ENCODE measurements at places on chromosomes 4 and X.

- DNase-seq = no peak
Observed at GRCh38 chr4:74041418-74041817, 2.9 kb upstream of the CXCL3 start.

- no peak for DNase-seq
Observed at GRCh38 chr4:41425650-41426049, 112.3 kb upstream of the LIMCH1 start.

GRCh38 chr4:187608001-187608421 lies 387.6 kb upstream of the ZFP42 start:
- DNase-seq = no peak

DNA sequence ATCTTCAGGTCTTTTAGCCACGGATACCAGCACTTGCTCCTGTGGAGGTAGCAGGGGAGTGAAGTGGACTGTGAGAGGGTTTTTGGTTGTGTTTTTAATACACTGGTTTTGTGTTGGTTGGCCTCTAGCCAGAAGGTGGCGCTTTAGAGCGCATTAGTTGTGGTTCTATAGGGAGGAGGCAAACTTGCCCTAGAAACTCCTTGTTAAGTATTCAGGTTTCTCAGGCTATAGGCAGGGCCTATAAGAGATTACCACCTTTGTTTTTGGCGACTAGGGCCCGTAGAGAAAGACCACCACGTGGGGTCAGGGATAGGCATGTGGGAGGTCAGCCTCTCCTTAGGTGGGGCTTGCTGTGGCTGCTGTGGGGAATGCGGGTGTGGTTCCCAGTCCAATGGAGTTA lies 221.6 kb upstream of the SPANXN4 start:
- no peak for DNase-seq

GRCh38 chr4:34362654-34363053 lies 1881.7 kb downstream of the ARAP2 start:
- DNase-seq = no peak

- DNase-seq = no peak
Observed at GRCh38 chr4:10395971-10396580, 61.1 kb downstream of the ZNF518B start.

GRCh38 chrX:103215425-103215991 lies 600 bp downstream of the BEX4 start:
- DNase-seq = peak; percentile 17

GRCh38 chrX:130030826-130031225 lies 48.4 kb downstream of the BCORL1 start:
- DNase-seq = no peak

DNA sequence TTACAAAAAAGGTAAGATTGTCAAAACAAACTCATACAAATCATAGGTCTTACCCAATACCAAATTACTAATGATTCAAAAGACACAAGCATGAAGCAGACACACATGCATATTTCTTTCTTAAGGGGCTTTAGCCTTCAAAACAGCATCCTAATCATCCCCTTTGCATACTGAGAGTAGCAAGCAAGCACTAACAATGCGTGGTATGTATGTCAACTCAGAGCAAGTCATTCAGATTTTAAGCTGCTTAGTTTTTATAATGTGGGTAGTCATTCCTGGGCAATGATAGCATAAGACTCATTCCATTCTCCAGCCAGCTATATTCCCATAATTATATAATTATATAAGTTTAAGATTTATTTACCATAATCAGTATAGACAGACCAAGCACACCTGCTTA lies 219.6 kb downstream of the DKK2 start:
- no peak for DNase-seq

DNA sequence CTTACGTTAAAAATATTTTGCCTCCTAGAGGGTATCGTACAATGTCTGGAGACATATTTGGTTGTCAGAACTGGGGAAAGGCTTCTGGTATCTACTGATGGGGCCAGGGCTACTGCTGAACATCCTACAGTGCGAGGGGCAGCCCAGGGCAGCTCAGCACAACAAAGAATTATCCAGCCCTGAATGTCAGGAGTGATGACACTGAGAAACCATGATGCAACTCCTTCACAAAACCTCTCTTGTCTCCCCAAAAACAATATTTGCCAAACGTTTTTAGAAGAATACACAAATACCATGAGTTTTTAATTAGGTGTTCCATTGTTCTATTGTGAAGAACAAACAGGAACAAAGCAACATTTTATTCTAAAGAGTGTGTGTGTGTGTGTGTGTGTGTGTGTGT lies 43.4 kb upstream of the CLNK start:
- DNase-seq = no peak

DNA sequence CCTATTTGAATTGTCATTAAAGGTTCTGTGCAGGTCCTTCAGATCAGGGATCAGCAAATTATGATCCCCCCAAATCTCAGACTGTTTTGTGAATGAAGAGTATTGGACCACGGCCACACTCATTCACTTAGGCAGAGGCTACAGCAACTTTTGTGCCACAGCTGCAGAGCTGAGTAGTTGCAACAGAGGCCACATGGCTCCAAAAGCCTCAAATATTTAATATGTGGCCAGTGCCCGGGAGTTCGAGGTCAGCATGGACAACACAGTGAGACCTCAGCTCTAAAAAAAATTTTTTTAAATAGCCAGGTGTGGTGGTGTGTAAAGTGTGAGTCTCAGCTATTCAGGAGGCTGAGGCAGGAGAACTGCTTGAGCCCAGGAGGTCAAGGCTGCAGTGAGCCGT lies 100.7 kb downstream of the NSUN7 start:
- DNase-seq = no peak

DNA sequence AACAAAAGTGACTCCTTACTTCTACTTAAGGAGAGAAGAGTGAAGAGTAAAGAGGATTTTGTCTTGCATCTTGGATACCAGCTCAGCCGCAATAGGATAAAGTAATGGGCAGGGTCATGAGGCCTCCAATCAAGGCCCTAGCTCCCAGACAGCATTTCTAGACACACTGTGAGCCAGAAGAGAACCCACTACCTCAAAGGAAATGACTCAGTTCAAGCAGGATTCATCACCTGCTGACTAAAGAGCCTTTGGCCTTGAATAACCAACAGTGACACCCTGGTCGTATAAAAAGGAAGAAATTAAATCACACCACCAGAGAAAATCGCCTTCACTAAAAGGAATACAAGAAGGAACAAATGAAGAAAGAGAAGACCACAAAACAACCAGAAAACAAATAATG lies 416.1 kb downstream of the PCDH18 start:
- DNase-seq = no peak

GRCh38 chrX:92231391-92231790 lies 452.2 kb downstream of the PCDH11X start:
- DNase-seq = no peak

DNA sequence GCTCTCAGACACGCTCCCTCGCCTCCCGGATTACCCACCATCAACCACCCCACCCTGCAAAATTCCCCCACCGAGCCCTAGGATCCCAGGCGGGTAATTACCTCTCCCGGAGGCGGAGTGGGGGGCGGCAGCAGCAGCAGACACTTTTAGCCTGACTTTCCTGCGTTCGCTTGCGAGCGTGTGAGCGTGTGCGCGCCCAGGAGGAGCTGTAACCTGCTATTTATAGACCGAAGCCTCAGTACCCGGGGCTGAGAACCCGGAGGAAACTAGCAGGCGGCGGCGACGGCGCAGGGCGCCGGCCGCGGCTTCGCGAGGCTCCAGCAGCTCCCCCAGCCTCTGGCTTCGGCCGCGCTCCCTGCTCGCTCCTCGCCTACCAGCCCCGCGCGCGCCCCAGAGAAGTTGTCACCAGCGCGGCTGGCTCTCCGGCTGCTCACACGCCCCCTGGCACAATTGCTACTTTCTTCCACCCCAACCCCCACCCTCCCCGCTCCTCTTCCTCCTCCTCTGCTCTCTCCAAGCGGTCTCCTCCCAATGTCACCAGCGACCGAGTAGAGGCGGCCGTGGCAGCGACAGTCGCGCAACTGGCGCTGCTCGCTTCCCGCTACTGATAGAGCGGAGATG lies at the start of gene INPP4B:
Gene INPP4B (minus strand): TSS at position 194 of the 621 bp plus-strand sequence.
- DNase-seq = peak; percentile 54

DNA sequence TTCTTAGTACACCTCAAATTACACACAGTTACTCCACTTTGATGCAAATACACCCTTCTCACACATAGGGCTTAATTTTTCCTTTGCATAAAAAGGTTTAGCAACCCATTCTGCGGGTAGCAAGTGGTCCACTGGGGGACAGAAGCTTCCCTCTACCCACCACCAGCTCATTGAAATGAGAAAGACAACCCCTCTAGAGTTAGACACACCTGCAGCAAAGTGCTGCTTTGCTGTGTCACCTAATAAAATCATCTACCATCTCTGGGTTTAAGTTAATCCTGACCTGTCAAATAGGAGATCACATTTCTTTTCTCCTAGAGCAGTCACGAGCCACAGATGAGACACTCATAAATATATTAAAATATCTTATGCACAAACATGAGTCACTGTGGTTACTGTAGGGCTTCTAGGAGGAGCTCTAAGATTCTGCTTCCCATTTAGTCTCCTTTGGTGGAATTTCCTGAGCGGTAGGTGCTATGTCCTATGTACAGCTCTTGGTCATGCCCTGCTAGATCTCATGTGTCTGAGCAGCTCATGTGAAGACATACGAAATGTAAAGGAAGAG lies 11.9 kb downstream of the BMX start:
- DNase-seq = no peak

- DNase-seq = no peak
Observed at GRCh38 chrX:21738210-21738949, 19.5 kb downstream of the SMPX start.

DNA sequence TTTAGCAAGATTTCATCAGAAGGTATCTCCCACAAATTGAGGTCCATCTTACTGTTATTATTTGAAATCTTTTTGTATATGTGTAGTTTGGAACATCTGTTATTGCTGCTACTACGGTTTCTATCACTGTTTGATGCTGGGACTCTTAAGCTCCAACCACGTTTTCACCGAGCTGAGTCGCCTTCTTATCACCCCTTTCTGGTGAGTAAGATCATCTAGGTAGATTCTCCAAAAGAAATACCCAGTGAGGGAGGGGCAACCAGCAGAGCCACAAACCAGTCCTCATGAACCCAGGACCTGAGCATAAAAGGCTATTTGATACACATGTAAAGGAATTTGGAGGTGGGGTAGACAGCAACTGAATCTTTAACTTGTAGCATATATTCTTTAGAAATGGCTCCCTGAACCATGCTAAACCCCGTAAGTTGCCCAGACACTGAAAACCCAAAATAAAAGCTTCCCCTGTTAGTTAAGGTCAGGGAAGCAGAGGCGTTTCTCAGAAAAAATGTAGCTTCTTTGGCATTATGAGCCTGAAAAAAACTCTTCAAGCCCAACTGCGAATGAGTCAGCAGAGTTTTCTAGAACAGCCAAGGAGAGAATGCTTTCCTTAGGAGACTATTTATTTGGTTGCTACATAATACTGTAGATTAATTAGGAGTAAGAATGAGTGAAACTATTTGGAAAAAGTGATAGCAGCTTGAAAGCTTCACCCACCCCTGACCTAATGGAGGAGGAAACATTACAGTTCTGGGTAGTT lies 53.8 kb upstream of the ATXN3L start:
- no peak for DNase-seq

DNA sequence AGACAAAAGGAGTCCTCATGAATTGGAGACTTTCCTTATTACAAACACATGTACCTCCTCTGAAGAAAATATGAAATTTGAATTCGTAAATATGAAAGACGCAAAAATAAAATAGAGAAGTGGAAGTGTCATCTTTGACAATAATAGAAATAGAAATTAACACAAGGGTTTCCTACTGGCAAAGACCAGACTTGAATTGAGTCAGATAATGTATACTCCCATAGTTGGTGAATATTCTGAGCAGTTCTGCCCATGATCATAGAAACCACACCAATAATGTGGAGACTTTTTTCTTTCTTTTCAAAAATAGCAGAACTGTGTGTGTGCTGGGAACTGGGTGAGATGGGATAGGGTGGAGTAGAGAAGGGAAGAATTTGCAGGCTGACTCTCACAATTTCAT lies 277.7 kb upstream of the TET2 start:
- DNase-seq = no peak

DNA sequence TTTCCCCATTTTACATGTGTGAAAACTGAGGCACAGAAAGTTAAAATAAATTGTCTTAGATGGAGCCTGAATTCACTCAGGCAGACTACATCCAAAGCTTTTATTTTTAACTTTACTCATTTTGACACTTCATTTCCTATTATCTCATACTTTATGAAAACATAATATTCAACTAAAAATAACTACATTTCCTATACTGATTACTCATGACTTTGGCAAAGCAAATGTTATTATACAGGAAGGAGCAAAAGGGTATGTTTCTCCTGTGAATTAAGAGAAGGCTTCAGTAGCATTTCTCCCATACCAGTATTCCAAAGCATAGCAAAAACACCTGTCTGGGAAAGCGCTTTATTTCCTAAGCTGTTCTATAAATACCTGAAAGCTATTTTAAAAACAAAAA lies 178.6 kb downstream of the ADAMTS3 start:
- no peak for DNase-seq

GRCh38 chr4:181911420-181911819 lies 331.8 kb upstream of the TENM3 start:
- no peak for DNase-seq

DNA sequence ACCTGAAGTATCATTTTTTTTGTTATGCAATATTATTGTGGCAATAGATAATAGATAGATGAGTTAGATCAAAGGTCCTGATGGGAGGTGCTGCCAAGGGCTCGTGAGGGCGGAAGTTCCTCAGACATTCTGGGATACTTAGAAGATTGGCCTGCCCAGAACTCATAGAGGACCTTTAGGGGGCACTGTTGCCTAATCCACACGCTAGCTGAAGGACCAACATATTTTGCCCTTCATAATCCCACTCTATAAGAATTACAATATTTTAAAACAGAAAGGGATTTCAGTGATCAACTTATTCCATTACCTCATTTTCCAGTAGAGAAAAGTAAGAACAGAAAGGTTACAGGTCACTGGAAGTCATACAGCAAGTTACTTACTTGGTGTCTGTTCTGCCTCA lies 22.9 kb upstream of the COX7B2 start:
- no peak for DNase-seq

DNA sequence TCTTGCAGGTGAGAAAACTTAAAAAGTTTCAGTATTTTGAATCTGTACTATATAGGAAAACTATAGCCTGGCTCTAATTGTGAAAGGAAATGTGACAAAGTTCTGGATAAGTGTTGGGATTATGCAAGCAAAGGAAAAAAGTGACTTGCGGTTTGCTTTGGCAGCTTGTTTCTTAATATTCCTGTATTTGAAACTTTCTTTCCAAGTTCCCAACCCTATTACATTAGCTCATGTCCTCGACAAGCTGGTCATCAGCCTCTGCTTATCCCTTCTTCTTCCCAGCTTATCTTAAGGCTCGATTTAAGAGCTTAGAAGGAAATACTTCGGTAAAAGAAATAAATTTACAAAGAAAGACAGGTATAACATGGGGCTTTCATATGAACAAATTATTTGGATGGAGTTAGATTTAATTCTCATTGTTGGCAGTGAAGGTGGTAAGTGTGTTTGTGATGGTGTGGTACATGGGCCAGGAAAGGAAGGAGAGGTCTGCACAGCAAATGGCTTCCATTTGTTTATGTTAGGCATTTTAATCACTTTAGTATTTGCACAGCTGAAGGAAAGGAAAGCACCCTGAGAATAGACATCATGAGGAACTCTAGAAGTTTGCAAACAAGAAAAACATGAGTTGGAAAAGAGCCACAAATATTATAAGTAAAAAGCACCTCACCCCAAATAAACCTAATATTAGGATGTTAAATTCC lies 5.1 kb upstream of the MYOZ2 start:
- DNase-seq = no peak

GRCh38 chr4:101334963-101335572 lies 12.3 kb downstream of the PPP3CA start:
- no peak for DNase-seq

- DNase-seq = no peak
Observed at GRCh38 chr4:61041527-61041926, 158.6 kb upstream of the ADGRL3 start.

Data from stimulated activated CD4-positive, alpha-beta T cell treated with anti-CD3 and anti-CD28 coated beads, Interleukin-1b, Interleukin-23, amount 100 ng/mL, for 4 hours (primary cell).